Daoy (cell line): ENCODE measurements at places on chromosomes 4 and X. TPM values are rescaled to one million over a fixed set of nuclear protein-coding genes. Genes with fewer than 3 reads are reported as not detected.

The TBX22 gene
- total RNA-seq = not detected in 2 replicates

The NOX1 gene
- total RNA-seq = not detected in 2 replicates

- DNase-seq = no peak
Measured at GRCh38 chr4:124636788-124637187, 75.7 kb downstream of the ANKRD50 start.

The BEX3 gene
- 115 and 171 TPM in 2 replicates for total RNA-seq

DNA sequence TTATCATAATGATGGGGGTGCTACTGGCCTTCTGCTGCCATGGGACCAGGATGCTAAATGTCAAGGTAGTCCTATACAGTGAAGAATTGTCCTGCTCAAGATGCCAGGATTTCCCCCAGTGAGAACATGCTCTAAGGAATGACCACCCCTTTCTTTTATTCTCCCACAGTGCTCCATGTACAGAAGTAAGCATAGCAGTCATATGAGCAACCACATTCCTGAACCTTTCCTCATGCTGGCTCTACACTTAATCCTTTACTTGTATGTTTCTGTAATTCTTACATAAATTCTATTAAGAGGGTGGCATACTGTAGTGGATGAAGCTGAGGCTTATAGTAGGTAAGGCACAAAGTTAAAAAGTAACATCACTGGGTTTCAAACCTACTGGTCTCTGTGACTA is 20.2 kb downstream of the CYP2U1 start:
- DNase-seq = no peak
